ENCODE measurements at places on chromosomes 2 and 18.

- DNase-seq = no peak
These were observed 8.0 kb downstream of the ATP9B start for GRCh38 chr18:79077181-79077580.

- no peak for DNase-seq
These were observed 127.8 kb downstream of the ZNF521 start for GRCh38 chr18:25223899-25224886.

DNA sequence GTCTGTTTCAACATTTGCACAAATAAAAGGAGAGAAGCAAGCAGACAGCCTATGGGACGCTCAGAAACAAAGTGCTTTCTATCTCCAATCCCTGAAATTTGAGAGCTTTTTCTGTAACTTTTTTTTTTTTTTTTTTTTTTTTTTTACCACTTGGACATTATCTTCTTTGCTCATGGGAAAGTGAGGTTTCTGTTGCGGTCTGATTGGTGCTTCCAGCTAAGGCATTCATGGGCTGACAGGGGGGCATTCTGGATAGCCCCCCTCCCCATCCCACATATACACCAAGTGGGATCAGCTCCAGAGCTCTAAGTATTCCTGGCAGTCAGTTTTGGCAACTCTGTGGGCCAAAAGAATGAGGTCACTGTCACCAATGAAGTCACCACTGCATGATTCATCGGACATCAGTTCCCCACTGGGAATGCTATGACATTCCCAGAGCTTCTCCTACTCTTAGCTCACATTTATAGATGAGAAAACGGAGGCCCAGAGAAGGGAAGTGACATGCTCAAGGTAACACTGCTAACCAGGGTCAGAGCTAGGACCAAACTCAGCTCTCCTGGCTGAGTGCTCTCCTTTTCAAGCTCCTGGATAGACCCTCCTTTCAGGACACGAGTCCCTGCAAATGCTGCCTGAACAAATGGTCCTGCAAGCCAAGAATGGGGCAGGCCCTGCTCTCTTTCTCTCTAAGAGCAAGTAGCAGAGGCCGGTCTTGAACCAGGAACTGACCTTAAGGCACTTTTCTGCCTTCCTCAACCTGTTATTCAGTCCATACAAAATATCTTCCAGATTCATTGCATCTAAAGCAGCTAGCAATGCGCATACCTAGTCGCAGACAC is 61.3 kb downstream of the TMEM247 start:
- DNase-seq = peak; percentile 65

DNA sequence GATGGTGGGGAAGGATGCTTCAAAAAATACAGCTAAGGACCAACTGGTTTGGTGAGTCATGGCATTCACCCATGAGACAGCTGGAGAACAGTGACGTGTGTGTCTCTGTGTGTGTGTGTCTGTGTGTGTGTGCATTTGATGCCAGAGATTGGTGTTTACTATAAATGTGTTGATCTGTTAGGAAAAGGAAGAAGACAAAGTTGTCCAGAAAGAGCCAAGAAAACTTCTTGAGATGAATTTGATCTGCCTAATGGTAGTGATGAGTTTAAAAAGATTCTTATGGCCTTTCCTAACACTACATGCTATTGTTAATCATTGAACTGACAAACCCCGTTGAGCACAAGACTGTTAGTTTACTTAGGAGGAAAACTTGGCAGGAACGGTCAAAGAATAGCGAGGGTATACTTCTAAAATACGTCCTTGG is 36.4 kb upstream of the IL1R1 start:
- DNase-seq = no peak

DNA sequence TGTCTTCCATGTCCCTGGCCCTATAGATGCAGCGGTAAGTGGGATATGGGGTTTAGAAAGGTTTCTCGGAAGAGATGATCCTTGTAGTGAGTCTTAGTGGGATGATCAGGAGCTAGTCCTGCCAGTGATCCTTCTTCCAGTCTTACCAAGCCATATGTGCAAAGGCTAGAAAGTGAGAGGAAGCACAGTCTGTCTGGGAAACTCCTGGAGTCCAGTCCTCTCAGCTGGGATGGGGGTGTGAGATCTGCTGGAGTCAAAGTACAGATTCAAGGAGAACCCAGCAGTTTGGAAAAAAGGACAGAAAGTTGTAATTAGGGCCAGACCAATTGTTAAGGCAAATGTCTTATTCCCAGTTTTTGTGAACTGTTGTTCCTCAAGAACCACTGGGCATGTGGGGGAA is 83.3 kb downstream of the LIMS1 start:
- DNase-seq = no peak

DNA sequence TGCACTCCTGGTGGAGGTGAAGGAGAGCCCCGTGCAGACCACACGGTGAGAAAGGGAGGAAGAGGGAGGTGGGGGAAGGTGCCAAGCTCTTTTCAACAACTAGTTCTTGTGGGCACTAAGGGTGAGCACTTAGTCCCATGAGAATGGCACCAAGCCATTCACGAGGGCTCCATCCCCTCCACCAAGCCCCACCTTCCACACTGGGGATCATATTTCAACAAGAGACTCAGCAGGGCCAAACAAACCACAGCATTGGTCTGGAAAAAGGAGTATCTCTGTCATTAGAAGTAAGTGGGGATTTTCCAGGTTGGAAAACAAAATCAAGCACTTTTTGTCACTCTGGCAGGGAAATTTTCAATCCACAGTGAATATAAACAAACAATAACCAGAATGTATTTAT is 38.4 kb downstream of the ZAP70 start:
- DNase-seq = no peak

GRCh38 chr2:112162341-112162740 is 24.2 kb downstream of the FBLN7 start:
- DNase-seq = no peak

DNA sequence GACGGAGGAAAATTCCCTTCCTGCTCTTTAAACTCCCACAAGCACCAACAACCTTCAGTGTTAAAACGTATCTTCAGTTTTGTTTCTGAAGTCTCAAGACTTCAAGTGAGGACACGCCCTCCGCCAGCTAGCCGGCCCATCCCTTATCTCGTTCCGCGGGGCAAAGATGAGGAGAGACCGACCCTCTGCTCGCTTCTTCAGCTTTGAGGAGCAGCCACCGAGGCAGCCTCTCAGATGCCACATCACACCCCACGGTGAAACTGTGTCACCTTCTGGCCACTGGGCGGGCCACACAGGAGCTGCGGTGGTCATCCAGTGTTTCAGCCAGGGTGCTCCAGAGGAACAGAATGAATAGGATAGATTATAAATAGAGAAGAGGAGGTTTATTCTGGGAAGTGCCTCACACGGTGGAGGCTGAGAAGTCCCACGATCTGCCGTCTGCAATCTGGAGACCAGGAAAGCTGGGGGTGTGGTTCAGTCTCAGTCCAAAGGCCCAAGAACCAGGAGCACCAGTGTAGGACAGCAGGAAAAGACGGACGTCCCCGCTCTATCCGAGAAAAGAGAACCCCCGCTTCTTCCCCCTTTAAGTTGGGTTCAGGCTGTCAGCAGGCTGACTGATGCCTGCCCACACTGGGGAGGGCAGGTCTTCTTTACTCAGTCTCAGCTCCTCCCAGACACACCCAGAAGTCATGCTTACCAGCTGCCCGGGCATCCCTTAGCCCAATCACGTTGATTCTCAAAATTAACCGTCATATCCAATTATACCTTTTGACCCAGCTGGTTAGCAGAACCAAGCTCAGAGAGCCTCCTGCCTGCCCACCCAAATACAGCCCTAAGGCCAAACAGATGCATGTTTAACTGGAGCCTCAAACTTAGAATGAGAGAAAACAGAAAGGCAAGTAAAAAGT is 399.7 kb upstream of the ID2 start:
- DNase-seq = no peak

DNA sequence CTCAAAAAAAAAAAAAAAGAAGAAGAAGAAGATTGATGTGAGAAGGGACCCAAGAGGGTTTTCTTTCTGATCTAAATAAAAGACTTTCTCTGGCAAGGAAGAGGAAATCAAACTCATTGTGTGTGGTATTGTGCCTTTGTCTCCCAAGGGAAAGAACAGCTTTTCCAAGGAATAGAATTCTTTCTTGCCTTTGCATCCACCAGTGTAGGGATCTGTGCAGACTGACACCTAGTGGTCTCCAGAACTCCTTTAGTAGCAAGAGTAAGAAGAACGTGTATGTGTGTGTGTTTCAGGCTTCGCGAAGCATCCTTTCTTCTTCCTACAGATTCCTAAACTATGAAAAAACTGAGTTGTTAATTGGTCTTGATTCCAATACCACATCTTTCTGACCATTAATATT is 33.5 kb upstream of the CRIM1 start:
- DNase-seq = peak; percentile 4

DNA sequence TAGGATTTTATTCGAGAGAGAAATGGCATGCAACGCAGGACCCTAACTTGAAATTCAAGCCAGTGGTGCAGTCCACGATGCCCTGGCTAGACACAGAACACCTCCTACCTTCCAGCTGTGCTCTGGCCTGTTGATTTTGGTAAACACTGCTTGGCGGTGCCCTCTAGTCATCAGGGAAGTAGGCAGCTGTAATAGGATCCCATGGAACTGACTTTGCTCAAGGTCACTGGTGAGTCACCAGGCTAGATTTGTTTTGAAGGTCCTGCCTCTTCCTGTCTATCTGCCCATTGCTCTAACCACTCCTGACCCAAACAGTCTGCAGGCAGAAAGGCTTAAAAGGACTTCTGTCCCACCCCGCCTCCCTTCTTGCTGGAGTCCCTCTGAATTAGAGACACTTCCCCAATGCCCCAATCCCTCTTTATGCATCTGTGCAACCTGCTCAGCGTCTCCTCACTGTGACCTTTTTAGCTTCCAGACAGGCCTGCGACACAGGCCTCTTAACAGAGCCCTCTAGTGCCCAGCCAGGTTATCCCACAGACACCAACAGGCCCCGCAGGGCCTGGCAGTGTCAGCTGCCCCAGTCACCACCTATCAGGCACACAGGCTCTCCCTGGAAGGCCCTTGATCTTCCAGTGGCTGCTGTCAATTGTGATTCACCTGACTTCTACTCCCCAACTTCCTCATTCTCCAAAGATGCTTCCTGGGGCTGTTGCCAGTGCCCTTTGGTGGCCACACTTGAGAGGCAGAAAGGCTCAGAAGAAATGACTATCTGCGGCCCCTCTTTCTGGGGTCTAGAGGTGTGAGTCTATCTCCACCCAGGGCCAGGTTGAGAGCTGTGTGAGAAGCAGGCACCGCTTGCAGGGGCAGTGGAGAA is 5.2 kb downstream of the TMEM127 start:
- DNase-seq = peak; percentile 94

- no peak for DNase-seq
These were observed 146.8 kb upstream of the HS6ST1 start for GRCh38 chr2:128465246-128466170.

- no peak for DNase-seq
These were observed 13.5 kb downstream of the CCDC141 start for GRCh38 chr2:179036353-179036905.

DNA sequence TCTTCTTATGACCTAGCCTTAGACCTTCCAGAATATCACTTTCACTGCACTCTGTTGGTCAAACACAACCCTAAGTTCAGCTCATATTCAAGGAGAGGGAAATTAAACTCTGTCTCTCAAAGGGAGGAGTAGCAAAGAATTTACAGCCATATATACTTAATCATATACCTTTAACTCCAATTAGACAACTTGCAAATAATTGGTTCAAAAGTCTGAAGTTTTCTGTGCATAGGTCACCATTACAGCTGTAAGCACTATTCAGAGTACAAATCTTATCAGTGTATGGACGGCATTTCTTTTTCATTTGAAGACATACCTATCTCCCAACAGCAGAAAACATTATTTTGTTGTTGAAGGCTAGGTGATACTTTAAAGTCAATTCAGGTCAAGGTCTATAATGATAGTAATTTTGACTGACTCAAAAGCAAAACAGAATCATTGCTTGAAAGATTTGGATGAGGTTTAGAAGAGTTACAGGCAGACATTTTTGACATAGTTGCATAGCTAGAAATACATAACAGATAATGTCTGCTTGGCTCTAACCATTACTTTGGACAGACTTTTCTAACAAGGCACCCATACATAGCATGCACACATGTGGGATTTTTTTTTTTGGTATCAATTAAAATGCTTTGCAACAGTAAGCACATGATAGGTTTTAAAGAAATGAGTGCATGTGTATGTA is 131.5 kb downstream of the CPS1 start:
- no peak for DNase-seq

DNA sequence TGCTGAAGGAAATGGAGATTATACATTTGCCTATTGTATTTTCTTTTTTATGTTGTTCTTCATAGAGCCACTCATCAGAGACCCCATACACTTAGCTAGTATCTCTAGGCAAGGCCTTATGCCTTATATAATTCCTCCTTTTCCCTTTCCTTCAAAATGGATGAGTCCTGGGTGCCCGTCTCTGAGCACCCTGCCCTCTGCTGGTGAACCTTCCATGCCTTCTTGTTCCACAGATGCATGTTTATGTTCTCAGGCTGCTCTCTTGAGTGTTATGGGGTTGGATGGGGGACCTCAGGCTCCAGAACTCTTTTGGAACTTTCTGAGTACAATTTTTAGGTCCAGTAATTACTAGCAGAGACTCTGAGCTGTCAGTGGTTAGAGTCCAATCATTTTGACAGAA is 368.6 kb upstream of the SPRED2 start:
- DNase-seq = peak; percentile 64

DNA sequence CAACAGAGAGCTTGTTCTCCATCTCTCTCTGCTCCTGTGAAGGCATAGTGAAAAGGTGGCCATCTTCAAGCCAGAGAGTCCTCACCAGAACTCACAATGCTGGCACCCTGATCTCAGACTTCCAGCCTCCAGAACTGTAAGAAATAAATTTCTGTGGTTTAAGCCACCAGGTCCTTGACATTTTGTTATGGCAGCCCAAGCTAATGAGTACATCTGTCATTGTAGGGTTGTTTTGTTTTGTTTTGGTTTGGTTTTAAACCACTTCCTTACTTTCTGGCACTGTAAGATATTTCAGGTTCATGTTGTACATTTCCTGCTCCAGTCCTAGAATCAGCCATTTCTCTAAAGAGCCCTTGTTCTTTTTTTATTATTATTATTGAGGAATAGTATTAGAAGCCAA is 171.2 kb downstream of the CPS1 start:
- no peak for DNase-seq

DNA sequence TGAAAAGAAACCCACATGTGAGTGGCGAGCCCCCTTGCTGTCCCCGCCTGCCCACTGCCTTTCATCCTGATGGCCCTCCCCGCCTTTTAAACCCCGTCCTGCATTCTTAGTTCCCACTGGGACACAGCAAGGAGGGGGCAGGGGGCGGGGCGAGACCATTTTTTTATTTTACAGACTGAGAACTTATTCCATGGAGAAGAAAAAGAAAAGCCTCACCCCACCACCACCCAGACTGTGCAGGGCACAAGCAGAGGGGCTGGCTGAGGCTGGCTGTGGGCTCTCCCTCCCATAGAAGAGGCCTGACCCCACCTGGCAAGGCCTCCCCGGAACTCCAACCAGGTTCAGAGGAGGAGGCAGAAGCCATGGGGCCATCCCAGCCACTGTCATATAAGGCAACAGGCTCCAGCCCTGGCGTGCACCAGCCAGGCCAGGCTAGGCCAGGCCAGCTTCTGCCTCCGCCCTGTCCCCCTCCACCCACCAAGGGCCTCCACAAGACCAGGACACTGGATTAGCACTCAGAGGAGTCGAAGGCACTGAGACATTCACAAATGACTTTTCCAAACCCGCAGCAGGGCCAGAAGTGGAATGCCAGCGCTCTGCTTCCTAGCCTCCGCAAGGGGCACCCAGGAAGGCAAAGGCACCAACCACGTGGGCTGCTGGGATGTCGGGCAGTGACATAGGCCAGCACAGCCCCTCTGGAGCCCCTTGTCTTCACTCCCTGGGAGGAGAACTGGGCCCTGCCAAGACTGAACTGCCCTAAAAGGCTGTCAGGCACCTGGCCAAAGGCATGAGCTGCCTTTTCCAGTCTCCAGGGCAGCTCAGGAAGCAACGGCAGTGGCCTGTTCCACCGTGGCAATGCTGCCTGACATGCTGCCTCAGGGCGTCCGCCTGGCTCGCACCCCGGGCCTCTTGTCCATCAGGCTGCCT is 37.5 kb upstream of the SEMA4C start:
- no peak for DNase-seq

- DNase-seq = no peak
These were observed 23.7 kb upstream of the MSGN1 start for GRCh38 chr2:17792515-17792914.

Measured in suppressor macrophage (primary cell).